ENCODE measurements at places on chromosomes 6 and 20. TPM values are rescaled to one million over a fixed set of nuclear protein-coding genes. Genes with fewer than 3 reads are reported as not detected.

DNA sequence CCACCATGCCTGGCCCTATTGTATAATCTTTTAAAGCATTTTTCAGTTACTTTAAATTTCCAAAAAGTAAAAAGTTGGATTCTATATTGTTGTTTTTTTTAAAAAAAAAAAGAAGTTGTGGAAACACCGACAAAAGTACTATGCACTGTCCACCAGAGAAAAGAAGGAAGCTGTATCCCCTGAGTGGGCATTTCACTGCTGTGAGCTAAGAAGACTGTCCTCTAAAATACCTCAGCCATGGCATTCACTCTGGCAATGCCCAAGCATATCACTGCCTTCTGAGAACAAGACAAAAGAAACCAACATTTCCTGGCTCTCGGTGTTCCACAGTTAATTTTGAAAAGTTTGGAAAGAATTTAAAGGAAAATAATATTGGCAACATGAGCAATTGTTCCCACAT is 117.8 kb downstream of the IPCEF1 start:
- no peak for DNase-seq

GRCh38 chr20:8571611-8572010 is 439.5 kb downstream of the PLCB1 start:
- no peak for DNase-seq

GRCh38 chr6:70272071-70272470 is 30.8 kb downstream of the COL9A1 start:
- no peak for DNase-seq

GRCh38 chr6:170199716-170200115 is 91.2 kb downstream of the DLL1 start:
- DNase-seq, result no peak

NNAT gene
- total RNA-seq, result not detected
